Activated CD4-positive, CD25-positive, alpha-beta regulatory T cell (primary cell): ENCODE measurements at places on chromosomes 6 and 20.

GRCh38 chr20:59740621-59741020 lies 136.3 kb downstream of the PHACTR3 start:
- DNase-seq, result no peak

DNA sequence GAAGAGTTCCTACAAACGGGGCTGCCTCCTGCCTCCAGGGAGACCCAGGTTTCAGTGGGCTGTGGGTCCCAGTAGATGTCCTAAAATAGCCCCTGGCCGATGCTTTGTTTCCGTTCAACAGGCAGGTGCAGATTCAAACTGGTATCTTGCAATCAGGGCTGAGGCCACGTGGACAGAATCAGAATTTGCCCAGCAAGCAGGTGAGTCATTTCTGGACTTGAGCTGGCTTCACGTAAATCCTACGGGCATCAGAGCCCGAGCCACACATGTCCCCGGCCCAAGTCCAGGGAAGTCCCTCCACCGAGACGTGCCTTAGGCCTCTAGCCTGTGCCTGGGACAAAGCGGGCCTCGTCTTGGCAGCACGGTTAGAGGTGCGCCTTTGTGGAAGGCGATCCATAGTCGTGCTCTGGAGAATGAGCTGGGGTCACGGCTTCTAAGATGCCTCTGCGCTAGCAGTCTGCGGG lies 101.6 kb upstream of the FRMD1 start:
- no peak for DNase-seq

DNA sequence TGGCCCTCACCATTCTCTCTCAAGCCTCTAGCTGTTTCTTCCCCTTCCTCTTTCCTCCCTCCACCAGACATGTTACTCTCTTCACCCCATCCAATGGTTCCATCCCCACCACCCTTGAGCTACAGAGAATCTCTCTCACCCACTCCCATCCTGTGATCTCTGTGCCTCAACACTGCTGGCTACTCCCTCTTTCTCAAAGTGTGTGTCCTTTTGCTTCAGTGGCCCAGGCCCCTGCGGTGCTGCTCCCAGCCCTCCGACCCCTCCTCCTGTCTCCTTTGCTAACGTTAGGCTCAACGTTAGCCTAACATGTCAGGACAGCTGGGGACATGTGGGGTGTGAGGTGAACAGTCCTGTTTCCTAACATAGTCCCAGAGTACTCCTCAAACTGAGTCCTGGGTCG lies 5.9 kb downstream of the NELFE start:
- DNase-seq, result no peak

DNA sequence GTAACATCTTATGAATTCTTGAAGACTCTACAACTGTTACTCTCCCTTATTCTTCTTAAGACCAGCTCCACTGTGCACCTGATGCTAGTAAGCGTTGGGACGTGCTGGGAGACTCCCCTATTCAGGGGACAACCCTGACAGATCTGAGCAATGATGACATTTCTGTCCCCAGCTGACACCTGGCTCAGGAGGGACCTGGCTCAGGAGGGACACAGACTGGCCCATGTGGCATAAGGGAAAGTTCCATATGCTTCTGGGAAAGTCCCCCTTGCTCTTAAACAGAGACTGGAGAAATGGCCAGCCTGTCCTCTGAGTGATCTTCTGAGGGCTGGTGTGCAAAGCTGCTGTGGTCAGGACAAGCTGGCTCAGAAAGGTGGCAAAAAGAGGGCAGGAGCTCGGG lies 10.0 kb upstream of the CD93 start:
- no peak for DNase-seq

DNA sequence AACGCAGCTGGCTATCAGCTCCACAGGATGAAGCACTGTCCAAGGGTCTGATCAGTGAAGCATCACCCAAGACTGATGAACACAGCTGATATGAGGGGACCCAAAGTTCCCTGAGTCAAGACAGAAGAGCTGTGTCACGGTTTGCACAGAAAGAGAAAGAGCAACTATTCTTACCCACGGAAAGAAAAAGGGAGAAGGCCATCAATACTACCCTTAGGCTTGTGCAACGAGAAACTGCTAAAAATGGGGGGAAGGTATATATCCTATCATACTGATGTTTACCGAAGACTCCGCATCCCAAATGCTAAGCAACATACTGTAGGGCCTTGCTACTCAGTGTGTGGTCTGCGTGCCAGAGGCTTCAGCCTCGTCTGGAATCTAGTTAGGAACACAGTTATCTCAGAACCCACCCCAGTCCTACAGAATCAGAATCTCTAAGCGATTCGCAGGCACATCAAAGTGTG lies 665 bp downstream of the FASTKD5 start:
- no peak for DNase-seq

- DNase-seq, result no peak
Observed at GRCh38 chr20:50467718-50468356, 42.3 kb upstream of the PTPN1 start.

DNA sequence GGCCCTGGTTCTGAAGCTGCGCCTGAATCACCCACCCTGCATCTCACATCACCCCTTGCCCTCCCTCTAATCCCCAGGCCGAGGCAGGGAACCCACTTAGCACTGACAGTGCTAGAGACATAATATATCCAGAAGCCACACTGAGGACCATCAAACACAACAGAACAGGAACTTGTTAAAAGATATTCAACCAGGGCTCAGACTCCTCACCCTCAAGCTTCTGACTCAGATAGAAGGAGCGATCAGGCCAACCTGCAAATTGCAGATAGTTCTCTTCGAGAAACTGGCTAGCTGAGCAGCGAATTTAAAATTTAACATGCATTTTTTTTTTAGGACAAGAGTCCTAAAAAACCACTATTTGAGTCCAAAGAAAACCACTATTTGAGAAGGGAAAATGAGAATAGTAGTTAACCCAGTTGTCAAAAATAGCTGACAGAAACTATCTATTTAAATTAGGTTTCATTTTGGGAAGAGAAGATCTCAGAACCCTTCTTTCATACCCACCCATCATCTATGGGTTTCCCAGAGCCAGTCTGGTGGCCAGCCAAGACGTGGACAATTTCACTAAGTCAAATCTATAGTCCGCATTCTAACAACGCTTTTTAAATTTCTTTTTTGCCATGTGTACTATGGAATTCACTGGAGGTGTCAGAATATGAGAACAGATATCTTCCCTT lies 95.6 kb downstream of the OPRM1 start:
- no peak for DNase-seq

GRCh38 chr6:20109526-20109925 lies 102.7 kb downstream of the MBOAT1 start:
- no peak for DNase-seq

- no peak for DNase-seq
Observed at GRCh38 chr20:61127311-61128039, 124.6 kb upstream of the CDH4 start.

DNA sequence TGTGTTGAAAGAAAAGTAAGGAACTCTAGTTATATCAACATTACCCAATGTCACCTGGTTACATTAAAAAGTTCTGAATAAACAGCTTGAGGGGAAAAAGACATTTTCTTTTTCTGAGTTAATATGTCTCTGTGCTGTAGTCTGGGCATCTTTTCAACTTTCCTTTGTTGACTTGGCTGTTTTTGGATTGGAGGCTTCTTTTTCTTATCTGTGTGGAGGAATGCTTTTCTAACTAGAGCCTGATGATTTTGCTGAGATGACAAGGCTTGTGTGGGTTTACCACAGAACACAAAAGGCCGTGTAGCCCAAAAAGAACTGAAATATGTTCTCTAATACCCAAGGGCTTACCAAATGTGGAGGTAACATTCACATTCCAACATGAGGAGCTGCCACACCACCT lies 161.8 kb downstream of the KCNQ5 start:
- DNase-seq, result no peak

DNA sequence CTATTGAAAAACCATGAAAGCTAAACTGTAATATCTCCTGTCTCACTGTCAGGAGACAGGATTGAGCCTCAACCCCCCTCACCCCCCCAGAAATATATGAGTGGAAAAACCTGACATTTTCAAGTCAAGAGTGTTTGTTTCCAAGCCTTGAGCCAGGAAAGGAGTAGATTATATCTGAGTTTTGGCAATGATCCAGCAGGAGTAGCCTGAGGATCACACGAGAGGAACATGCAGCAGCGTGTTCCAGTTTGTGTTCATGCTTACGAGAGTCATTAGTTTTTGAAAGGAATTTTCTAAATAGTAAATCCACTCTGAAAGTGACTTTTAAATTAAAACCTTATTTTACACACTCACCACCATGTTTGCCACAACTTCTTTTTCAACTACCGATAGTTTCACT lies 15.8 kb downstream of the IL22RA2 start:
- DNase-seq, result no peak

GRCh38 chr20:50498071-50498776 lies 12.0 kb upstream of the PTPN1 start:
- DNase-seq, result no peak

- no peak for DNase-seq
Observed at GRCh38 chr6:41546475-41546865, 289 bp downstream of the FOXP4 start.

- DNase-seq, result no peak
Observed at GRCh38 chr6:112801468-112802080, 454.4 kb downstream of the RFPL4B start.

- no peak for DNase-seq
Observed at GRCh38 chr6:147954938-147955337, 387.7 kb upstream of the SASH1 start.

GRCh38 chr20:23153696-23154341 lies 67.7 kb upstream of the CD93 start:
- no peak for DNase-seq

GRCh38 chr6:104771258-104771832 lies 88.4 kb downstream of the HACE1 start:
- no peak for DNase-seq

- DNase-seq, result no peak
Observed at GRCh38 chr6:125154761-125155135, 1.2 kb downstream of the TPD52L1 start.

DNA sequence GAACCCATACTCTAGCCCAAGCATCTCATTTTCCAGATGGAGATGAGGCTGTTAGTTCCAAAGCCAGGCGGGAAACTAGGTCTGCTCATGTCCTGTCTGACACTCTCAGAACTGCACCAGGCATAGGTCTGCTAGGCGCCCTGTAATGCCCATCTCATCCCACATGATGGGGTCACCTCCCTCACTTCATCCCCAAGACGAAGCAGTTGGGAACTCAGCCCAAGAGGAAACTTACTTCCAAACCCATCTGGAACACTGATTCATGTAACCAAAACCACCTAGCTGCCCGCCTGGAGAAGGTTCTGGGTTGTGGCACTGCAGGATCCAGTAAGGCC lies 119.4 kb upstream of the PRND start:
- no peak for DNase-seq

- DNase-seq, result no peak
Observed at GRCh38 chr20:52295556-52295955, 104.0 kb upstream of the ZFP64 start.

DNA sequence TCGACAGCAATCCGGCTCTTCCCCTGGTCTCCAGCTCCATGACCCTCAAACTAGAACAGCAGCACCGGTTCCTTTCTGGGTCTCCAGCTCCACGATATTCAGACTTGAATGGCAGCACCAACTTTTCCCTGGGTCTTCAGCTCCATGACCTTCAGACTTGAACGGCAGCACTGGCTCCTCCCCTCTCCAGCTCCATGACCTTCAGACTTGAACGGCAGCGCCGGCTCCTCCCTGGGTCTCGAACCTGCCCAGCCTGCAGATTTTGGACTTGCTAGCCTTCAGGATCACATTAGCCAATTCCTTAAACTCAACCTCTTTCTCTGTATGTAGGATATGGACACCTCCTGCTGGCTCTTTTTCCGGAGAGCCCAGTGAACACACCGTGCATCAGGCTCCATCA lies 350.9 kb downstream of the PREX1 start:
- DNase-seq, result no peak
